ENCODE measurements at places on chromosomes 11 and 22.

DNA sequence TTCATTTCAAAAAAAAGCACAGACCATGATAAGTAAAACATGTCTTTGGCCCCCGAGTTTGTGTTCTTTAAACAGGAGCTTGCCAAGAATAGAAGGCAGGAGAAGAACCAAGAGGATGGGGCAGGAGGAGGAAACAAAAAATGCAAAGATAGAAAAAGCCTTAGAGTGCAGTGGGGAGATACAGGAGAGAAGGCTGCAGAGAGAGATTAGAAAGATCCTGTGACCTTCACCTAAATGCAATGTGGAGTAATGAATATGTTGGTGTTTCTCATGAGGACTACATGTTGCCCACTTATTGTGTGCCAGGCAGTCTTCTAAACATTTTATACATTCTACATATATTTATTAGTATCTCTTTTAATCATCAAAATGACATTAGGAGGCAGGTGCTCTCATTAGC, 2.3 kb upstream of the APLNR start:
- DNase-seq = no peak

GRCh38 chr22:25942856-25943411, 200.9 kb downstream of the MYO18B start:
- no peak for DNase-seq

DNA sequence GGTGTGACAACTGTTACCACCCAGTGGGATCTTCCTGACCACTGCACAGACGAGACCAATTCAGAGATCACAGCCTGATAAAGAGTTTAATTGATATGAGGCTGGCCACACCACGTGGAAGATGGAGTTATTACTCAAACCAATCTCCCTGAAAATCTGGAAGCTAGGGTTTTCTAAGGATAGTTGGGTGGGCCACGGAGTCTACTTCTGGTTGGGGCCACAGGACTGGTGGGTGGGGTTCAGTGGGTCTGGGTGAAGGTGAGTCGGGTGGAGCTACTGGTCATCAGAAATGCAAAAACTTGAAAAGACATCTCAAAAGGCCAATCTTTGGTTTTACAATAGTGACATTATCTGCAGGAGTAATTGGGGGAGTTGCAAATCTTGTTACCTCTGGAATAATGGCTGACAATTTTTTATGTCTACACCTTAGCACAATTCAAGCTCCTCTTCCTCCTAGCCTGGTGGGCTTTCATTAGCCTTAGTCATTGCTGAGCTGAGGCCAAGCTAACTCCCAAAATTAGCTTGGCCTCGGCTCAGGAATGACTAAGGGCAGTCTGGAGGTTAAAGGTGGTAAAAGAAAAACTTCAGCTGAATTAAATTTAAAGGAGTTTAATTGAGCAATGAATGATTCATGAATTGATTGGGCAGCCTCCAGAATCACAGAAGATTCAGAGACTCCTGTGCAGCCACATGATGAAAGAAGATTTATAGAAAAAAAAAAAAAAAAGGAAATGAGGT, 13.1 kb downstream of the C11orf96 start:
- DNase-seq = no peak

DNA sequence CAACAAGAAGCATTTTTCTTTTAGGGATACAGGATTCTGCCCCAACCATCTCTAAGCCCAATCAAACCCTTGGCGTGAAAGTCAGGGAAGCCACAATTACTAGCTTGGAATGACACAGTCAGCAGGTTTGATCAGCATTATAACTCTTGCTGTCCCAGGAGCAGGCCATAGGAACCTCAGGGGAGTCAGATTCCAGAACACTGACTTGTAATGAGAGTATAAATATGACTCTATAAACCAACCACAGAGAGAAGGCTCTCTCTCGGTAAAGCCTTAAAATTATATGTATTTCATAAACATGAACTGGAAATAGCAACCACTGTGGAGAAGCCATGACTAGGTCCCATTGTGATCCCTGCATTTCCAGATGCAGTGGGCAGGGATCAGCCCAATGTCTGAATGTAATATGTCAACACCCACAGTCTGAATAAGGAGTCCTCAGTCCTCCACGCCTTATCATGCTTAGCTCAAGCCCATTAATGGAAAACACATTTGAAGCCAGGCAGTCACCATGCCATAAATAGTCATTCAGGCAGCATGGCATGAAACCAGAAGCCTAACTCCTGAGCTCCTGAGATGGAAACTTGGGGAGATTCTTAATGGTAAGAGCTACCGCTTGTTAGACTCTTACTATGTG, 99.1 kb upstream of the MTNR1B start:
- DNase-seq = no peak

- no peak for DNase-seq
Measured at GRCh38 chr11:83011333-83012167, 60.1 kb downstream of the RAB30 start.

All from natural killer cell treated with Interleukin-12 subunit alpha and Interleukin-12 subunit beta and Interleukin-15 and Interleukin-18, amount 100 ng/mL, for 72 hours (primary cell).